ENCODE measurements at places on chromosomes 2 and 18. TPM values are rescaled to one million over a fixed set of nuclear protein-coding genes. Genes with fewer than 3 reads are reported as not detected.
A peak's percentile ranks its signal among the peaks of the same experiment; 100 is the strongest.

DNA sequence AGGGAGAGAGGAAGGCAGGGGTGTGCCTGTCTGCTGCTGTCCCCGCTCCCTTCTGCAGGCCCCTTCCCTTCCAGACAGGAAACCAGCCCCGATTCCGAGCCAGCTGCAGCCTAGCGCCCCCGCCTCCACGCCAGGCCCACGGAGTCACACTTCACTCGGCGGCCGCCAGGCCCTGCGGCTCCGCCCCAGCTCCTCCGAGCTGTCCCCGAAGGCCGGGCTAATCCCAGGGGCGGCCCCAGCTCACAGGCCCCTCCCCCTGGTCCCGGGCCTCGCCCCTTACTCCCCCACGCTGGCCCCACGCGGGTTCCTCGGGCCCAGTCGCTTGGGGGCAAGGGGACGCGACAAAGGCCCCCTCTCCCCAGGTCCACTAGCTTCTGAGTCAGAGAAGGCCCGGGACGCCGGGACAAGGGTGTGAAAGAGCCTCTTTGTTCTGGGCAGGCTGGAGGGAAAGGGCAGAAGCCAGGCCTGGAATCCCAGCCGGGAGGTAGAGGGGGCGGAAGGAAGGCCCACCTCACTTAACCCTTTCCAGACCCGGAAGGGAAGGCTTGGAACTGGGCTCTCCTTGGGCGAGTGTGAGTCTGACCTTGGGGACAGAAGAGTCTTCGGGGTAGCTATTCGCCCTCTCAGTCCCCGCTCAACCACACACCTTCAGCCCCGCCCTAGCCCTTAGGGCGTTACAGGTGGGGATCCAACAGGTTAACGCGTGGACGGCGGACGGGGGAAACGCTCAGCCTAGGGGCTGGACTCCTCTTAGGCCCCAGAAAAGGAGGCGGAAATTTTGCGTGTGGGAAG, 1.2 kb downstream of the RTKN start:
- peak; percentile 90 for DNase-seq

DNA sequence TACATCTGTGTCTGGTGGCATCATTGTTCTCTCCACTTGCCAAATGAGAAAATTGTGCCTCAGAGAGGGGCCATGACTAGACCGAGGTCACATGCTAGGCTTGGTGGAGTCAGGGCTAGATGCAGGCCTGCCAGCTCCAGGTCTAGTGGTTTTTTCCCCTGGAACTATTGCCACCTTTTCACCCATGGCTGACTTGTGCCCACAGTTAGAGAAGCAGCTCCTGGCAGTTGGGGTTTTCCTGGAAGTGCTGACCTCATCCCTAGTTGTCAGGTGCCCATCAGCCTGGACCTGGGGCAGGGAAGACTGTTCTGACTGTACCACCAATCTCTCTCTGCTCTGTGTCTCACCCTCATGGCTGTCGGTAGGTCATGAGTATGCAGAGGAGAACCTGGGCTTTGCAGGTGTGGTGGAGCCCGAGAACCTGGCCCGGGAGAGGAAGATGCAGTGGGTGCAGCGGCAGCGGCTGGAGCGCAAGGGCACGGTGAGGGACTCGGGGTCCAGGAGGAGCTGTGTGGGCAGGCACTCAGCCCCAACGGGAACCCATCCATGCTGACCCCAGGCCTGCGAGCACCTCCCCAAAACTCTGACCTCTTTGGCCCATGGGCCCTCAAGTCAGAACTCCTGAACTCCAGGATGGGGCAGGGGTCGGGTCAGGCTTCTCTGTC, 12.4 kb upstream of the CATIP start:
- DNase-seq, result no peak

DNA sequence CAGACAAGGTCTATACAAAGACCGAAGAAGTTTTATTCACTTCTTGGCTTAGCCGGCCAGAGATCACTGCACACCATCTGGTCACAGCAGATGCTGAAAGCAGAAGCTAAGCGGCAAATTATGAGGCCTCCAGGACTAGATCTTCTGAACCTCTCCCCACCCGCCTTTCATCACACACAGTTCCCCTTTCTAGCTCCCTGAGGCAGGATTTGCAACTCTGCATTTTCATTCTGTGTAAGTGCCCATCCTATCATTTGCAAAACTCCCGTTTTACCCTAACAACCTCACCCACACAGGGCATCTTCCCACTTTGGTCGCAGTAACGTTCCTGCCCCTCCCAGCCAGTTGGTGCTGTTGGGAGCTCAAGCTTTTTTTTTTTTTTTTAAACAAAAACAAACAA, 3.1 kb upstream of the MOB1A start:
- no peak for DNase-seq

DNA sequence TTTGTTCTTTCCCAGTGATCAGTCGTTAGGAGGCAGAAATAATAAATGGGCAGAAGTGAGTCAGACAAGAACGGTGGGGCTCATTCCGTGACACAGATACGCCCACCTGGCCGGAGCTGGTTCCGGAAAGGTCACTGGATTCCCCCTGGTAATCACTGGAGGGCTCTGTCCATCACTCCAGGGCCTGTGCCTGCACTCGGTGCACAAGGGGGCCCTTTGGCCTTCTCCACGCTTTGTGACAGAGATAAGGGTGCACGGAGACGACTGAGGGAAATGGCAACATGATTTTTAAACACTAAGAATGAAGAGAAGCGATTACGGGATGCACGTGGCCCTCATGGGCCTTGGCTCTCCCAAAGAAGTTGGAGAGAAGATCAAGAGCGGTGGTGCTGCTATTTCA, 84.4 kb downstream of the PTGR3 start:
- no peak for DNase-seq

- no peak for DNase-seq
Measured at GRCh38 chr18:46184727-46185126, 80.5 kb downstream of the HAUS1 start.

DNA sequence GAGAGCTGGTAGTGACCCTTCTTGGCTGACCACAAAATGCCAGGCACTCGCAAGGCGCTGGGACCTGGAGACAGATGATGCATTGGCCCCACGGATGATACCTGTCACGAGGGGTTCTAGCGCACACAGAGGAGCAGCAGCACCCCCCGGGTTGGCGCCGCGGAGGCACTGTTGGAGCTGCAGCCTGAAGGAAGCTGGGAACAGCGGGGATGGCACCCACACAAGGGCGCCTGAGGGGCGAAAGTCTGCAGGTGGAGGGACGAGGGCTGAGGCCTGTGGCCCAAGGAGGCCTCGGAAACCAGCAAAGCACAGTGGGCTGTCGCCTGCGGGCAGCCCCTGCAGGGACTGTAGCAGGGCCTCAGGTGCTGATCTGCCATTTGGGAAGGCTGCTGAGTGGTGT, 33.6 kb downstream of the FAM228A start:
- no peak for DNase-seq

The PSMD14 gene
- total RNA-seq, result 58.6 TPM

The SULT1C2 gene
- 5.3 TPM for total RNA-seq

GRCh38 chr18:58484989-58485981, 143.6 kb downstream of the ALPK2 start:
- peak; percentile 47 for DNase-seq

DNA sequence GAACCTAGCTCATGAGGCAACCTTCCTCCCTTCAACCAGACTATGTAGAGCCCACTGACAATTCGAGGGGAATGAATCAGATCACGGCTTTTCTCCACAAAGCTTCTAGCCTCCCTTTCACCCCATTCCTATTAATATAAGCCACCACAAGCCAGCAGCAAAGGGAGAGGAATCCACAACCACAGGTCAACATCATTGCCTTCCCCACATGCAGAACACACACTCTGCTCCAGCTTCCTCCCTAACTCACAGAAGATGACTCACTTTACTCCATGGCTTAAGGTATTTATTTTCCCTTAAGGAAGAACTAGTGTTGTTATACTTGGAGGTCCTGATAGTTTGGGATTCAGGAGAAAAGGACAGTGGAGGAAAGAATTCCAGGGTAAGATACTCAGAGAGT, 272.2 kb downstream of the C1D start:
- no peak for DNase-seq

DNA sequence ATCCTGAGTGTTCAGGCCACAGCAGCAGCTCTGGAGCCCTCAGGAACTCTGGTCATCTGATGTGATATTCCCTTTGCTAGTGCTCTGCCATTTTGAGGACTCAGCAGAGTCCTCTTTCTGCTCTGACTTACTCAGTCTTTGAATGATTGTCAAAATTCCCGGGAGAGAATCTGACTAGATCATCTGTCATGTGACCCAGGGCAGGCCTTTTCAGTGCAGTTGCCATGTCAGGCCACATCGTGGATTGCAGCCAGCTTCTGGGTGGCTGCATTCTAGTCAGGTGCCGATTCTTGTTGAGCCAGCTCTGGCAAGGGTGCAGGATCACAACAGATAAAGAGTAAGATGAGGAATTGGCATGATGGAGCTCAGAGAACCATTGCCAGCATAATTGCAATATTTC, 795.6 kb downstream of the CPS1 start:
- DNase-seq, result no peak

- no peak for DNase-seq
Measured at GRCh38 chr2:239376942-239377531, 23.8 kb downstream of the HDAC4 start.

DNA sequence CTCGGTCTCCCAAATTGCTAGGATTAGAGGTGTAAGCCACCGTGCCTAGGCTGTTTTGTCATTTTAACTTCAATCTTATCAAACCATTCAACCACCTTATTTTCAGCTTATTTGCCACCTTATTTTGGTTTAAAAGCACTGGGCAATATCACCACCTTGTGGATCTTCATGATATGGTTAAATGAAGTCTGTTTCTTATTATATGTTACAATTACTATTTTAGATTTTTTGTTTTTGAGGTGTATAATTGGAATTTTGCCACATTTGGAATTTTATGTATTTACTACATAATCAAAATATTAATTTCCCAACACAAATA, 43.8 kb upstream of the SCN9A start:
- no peak for DNase-seq

GRCh38 chr2:217125014-217125413, 265.1 kb upstream of the TNP1 start:
- DNase-seq, result no peak

- no peak for DNase-seq
Measured at GRCh38 chr2:232120911-232121310, 159.4 kb downstream of the DIS3L2 start.

DNA sequence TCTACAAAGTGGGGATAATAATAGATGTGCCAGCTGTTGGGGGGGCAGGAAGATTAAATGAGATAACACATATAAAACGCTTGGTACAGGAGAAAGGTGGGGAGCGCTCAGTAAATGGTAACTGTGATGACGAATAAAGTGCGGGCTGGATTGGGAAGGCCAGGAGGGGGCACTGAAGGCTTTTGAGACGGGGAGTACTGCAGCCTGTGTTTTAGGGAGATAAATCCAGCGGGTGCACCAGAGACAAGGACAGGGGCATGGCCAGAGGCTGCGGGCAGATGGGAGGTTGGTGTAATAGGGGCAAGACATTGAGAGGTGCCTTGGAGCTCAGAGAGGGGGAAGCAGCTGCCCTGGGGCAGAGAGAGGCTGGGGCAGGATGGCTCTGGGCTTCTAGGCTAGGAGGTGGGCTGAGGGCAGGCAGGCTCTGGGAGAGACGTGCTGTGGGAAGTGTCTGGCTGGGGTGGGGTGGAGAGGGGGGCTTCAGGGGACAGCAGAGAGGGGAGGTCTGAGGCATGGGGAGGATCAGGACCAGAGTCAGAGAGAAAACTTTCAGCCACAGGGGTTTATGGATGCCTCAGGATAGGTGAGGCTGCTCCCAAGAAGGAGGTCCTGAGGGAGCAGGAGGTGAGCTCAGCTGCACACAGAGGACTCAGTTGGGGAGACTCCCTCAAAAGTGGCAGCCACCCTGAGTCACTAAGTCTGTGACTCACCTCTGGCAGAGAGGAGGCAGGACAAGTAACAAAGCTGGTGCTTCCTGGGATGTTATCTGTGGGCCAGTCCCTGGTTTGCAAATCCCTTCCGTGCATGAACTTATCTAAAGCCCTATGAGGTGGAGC, 18.8 kb downstream of the TEX44 start:
- peak; percentile 59 for DNase-seq

DNA sequence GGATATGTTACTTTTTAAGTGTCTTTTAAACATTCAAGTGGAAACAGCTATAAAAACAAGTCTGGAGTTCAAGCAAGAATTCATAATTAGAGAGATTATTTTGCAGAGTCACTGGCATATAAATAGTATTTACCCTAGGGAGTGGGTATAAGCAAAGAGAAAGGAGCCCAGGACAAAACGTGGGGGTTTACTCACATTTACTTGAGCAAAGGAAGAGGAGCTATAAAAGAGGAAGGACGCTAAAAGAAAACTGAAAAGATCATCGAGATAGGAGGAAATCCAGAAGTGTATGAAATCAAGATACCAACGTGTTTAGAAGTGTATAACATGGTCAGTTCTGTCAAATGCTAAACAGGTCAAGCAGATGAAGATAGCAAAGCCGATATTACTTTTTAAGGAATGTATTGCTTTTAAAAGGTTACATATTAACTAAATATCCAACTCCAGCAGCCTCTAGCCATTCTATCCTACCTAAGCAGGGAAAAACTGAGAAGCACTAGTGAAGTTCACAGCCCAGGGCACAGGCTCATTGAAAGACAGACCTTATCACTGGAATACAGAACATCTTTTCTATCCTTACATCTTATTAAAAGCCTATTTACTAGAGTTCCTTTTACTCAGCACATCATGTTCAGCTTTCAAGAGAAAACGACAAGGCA, 8.6 kb downstream of the KANSL1L start:
- no peak for DNase-seq

The GATA6 gene
- total RNA-seq, result 61.3 TPM

GRCh38 chr2:144546933-144547332, 27.0 kb upstream of the ZEB2 start:
- DNase-seq, result no peak

GRCh38 chr2:37837628-37838328, 87.3 kb upstream of the RMDN2 start:
- DNase-seq, result no peak

- DNase-seq, result no peak
Measured at GRCh38 chr18:54888933-54889332, 60.7 kb downstream of the RAB27B start.

DNA sequence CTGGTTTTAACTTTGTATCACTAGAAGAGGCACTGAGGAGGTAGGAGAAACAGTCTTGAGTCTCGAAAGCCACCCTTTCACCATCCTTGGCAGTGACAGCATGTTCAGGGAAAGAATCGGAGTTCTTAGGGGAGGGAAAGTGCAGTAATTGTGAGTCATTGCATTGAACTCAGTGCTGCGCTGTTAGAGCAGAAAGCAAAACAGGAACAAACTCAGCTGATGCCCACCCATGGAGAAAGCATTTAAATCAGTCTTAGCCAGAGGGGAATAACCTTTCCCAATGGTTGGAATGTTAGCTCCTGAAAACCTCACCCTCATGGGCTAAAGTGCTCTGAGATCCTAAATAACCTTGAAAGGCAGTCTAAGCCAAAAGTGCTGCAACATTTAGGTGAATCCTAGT, 845.6 kb upstream of the CNTNAP5 start:
- no peak for DNase-seq

All from colonic mucosa (tissue), 4 donors.